ENCODE measurements at places on chromosomes 3 and 15. TPM values are rescaled to one million over a fixed set of nuclear protein-coding genes. Genes with fewer than 3 reads are reported as not detected.

The GABRB3 gene
- total RNA-seq, result not detected

The RBP2 gene
- total RNA-seq, result not detected

The SMAD3 gene
- total RNA-seq, result 19.7 TPM

The GDPGP1 gene
- total RNA-seq, result 5.9 TPM

The ADAMTS9 gene
- 3.1 TPM for total RNA-seq

The FETUB gene
- total RNA-seq, result not detected

The GAP43 gene
- total RNA-seq, result 0.29 TPM

The TRIM59 gene
- 19.7 TPM for total RNA-seq

The ATP13A5 gene
- total RNA-seq, result not detected

The SI gene
- total RNA-seq, result not detected

The UBA5 gene
- 40.6 TPM for total RNA-seq

The BNC1 gene
- 8.8 TPM for total RNA-seq

The NRG4 gene
- not detected for total RNA-seq

The LRRC2 gene
- total RNA-seq, result 0.12 TPM

The CCR4 gene
- total RNA-seq, result not detected

The SEMA3B gene
- total RNA-seq, result 5.6 TPM

The WNT7A gene
- total RNA-seq, result not detected

The ATP8B4 gene
- 0.36 TPM for total RNA-seq

The A4GNT gene
- not detected for total RNA-seq

The C2CD4A gene
- not detected for total RNA-seq

The SLC25A38 gene
- 26.1 TPM for total RNA-seq

The ITIH3 gene
- not detected for total RNA-seq

The RPL39L gene
- 143 TPM for total RNA-seq

The TTC21A gene
- total RNA-seq, result 1.2 TPM

The MCTP2 gene
- total RNA-seq, result 39.5 TPM

All from RPMI7951 (cell line).